ENCODE measurements at places on chromosomes 3 and 15. TPM values are rescaled to one million over a fixed set of nuclear protein-coding genes. Genes with fewer than 3 reads are reported as not detected.

Gene MCF2L2
- 1.0 TPM for total RNA-seq

DNA sequence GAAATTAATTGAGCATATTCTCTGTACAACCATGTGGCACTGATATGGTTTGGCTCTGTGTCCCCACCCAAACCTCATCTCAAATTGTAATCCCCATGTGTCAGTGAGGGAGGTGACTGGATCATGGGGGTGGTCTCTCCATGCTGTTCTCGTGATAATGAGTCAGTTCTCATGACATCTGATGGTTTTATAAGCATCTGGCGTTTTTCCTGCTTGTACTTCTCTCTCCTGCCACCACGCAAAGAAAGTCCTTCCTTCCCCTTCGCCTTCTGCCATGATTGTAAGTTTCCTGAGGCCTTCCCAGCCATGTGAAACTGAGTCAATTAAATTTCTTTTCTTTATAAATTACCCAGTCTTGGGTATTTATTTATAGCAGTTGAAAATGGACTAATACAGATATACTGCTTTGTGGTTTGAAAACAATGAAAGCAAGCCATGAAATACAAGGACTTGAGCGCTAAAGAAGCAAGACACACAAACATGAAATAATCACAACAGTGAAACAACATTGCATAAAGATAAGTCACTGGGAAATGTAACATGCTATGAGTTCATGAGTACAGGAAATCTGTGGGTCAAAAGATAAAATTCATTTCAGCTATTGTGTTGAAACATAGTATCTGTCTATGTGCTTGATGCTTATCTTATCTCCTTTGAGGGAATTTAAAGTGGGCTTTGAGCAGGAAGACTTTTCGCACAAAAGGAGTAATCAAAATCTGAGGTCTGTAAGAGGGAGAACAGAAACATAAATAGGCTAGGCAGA is 288.7 kb downstream of the GBE1 start:
- no peak for DNase-seq

Gene ATP13A5
- not detected for total RNA-seq

DNA sequence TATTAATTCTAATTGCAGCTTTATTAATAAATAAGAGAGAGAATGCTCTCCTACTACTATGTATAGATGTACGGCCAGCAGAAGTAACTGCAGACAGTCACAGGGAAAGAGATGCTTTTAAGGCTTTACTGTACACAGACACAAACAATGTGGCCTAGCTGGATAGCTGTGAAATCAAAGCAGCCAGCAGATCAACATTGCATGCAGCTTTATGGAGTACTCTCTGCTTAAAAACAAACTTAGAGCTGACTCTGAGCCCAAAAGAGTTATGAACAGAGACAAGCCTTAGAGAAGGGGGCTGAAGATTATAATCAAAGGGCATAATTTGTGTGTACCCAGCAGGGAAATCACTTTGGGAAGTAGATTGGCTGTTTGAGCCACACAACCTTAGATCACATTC is 47.2 kb downstream of the CADM2 start:
- DNase-seq, result no peak

- peak; percentile 97 for DNase-seq
These were observed 21.3 kb downstream of the TM4SF1 start for GRCh38 chr3:149356044-149356592.

DNA sequence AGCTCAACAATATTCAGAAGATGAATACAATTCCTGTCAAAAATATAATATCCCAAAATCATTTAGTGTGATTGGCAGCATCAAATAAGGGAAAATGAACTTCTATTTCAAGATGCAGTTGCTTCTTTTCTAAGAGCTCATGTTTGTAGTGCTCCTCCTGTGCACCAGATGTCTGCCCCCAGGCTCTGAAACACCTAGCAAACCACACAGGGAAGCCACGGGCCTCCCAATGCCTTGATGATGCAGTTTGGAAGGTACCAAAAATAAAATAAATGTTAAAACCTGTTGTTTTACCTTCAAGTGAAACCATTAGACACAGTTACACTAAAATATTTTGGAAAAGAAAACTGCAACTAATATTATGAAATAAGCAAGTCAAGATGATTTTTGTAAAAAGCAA is 22.2 kb downstream of the CFAP20DC start:
- no peak for DNase-seq

Gene SNRPA1
- 31.3 TPM for total RNA-seq
